Amygdala (tissue), 56 donors: ENCODE measurements at places on chromosomes 11 and 22.

DNA sequence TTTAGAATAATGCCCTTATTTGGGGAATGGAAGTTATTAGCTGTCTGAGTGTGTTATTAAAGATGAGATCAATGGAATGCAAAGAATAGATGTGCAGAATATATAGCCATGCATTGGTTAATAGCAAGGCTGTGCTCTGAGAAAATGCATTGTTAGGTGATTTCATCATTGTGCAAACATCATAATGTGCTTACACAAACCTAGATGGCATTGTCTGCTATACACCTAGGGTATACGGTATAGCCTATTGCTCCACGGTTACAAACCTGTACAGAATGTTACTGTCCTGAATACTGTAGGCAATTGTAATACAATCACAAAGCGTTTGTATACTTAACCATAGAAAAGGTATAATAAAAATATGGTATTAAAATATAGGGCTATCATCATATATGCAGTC, 25.5 kb downstream of the SLC5A12 start:
- no peak for DNase-seq

DNA sequence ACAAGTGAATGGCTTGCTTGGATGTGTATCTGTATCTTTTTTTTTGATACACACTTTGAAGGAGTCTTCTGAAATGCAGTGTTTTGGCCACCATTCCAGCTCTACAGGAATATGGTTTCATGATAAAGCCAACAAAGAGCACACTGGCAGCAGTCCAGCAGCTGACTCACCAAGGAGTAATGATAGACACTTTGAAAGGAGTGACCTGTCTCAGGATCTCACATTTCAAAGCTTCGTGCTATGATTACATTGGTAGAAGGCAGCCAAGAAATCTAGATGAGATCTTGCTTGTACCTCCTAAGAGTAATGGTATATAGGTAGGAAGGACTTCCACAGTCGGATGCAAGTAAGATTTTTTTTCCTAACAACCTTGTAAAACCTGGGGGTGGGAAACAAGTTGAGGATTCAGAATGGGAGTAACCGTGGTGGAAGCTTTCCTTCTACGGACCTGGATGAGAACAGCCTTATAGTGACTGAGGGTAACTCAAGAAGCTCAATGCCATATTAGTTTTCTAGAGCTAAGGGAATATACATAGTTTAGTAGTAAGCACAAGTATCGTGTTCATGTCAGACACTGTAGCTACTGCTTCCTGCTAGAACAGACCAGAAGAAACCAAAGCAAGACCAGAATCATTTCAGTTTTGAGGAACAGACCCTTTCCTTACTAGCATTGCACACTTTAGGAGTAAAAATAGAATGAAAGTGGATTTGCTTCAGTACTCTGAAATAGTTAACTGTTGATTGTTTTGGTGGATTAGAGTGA, 25.0 kb downstream of the MTMR3 start:
- DNase-seq, result no peak

GRCh38 chr11:62905296-62905695, 15.9 kb downstream of the CHRM1 start:
- no peak for DNase-seq

- no peak for DNase-seq
Observed at GRCh38 chr11:128174465-128175291, 412.7 kb downstream of the ETS1 start.

DNA sequence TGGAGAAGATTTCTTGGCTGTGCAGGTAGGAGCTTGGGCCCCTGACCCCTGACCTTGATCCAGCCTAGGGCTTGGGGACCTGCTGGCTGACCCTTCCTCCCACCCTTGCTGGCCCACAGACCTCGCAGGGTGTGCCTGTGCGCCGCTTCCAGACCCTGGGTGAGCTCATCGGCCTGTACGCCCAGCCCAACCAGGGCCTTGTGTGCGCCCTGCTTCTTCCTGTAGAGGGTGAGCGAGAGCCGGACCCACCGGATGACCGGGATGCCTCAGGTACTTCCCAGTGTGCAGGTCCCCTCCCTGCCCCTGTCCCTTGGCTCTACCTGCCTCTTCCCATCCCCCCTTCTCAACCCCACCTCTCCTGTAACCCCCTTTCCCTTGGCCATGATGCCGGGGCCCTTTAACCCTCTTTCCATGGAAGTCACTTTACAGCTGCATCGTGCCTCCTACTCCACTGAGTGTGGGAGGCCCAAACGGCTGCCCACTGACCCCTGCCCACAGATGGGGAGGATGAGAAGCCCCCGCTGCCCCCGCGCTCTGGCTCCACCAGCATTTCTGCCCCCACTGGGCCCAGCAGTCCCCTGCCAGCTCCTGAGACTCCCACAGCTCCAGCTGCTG, 3.8 kb downstream of the INPPL1 start:
- no peak for DNase-seq

DNA sequence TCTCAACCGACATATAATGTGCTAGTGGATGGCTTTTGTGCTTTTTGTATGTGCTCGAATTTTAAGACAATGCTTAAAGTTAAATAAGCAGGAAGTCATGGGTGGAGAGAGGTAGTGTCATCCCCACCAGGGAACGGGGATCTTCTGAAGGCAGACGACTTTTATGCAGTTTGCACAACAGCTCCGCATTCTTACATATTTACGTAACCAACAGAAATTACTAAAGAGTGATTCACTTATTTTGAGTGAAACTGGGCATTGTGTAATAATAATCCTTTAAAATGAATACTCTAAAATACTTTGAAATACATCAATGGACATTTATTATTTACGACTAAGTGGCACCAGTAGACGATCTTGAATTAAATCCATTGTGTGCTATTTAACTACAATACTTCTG, 305.1 kb downstream of the CNTN5 start:
- no peak for DNase-seq

DNA sequence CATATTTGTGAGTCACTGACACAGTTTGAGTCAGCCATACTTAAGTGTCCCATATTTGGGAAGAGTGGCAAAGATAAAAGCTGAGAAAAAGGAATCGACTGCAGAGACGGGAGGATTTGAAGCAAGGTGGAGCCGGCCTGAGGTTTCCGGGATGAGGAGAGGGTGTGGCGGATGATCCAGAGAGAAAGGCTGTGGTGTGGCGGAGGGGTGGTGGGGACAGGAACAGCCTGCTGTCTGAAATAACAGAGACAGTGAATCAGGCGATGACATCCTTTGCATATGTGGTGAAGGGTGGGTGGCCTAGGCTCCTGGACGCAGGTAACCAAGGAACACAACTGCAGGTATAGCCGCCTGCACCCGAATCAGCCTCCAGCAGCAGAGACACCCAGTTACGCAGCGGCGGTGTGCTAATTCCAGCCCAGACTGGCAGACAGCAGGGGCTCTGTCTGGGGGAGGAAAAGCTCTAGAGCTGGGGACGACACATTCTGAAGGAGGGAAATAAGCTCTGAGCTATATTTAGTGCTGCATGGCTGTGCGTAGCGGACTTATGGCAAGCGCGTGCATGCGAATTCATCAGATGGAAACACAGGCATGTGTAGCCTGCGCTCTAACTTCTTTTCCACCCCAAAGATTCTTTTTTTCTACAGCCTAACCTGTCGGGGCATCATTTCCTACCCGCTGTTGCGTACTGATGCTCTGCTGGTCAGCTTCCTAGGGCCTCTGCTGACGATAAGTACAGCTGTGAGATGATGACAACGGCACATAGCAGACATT, 62.7 kb upstream of the BARX2 start:
- DNase-seq, result no peak

DNA sequence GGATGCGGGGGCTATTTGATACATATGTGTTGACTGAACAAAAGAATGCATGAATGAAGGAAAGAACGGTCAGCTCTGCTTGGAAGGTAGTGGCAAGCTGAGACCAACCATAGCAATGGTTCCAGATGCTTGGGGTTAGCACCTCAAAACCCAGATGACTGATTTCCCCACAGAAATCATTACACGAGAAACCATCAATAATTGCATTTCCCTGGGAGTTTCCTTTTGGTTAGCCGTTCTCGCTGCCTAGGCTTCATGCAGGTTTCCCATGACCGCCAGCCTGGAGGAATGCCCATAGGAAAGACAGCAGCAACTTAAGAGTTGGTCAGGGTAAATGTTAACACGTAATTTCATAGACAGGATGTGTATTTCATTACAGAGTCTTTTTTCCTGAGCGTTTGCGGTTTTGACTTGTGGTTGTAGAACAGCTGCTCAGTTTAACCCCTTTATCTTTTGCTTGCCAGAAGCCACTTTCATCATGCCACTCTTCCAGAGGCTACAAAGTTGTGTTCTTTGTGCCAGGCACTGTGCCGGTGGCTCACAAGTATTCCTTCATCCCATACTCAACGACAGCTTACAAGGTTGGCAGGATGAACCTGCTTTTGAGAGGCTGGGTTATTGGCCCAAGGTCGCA, 2.8 kb downstream of the IL17RA start:
- no peak for DNase-seq

DNA sequence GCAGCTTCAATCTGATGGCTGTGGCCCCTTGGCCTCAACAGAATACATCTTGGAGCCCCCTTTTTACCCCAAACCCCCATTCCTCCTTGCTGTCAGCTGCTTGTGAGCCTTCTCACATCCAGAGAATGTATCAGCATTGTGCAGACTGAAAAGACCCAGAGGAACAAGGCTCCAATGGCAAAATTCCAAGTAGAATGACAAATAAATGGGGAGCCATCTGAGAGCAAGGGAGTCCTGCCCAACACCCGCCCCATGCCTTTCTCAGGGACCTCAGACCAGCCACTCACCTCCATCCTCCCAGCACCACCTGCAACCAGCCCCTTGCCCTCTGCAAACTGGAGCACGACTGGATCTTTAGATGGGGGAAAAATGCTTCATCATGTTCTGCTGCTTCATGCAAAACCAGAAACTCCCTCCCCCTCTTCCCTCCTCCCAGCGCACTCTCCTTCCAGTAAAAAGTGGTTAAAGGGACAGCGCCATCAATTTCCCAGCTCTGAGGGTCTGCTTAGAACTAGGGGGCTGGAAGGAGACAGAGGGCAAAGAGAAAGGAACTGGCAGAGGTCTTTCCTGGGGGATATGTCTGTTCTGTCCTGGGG, 2.2 kb upstream of the NEFH start:
- DNase-seq, result no peak

GRCh38 chr11:34192481-34193401, 87.3 kb downstream of the NAT10 start:
- DNase-seq, result no peak

GRCh38 chr22:25110846-25111578, 88.6 kb upstream of the CRYBB3 start:
- no peak for DNase-seq

DNA sequence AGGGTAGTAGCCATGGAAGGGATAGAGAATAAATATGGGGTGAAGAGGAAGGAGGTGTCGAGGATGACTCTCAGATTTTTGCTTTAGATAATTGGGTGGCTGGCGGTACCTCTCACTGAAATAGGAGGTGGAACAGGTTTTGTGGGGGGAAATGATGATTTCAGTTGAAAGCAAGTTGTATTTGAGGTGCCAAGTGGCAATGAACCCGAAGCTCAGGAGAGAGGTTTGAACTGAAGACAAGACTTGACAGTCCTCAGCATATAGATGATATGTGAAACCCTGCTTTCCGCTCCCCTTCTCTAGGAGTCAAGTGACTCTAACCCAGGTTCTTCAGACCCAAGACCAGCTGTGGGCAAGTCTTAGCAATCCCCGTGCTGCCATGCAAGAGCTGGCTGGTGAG, 33.7 kb downstream of the RRP8 start:
- DNase-seq, result no peak

DNA sequence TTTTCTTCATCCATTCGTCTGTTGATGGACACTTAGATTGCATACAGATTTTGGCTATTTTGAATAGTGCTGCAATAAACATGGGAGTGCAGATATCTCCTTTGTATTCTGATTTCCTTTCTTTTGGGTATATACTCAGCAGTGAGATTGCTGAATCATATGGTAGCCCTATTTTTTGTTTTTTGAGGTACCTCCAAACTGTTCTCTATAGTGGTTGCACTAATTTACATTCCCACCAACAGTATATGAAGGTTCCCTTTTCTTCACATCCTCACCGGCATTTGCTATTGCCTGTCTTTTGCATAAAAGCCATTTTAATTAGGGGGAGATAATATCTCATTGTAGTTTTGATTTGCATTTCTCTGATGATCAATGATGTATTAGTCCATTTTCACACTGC, 96.1 kb downstream of the PRR5L start:
- DNase-seq, result no peak

GRCh38 chr11:116857936-116858335, 20.5 kb upstream of the APOA1 start:
- no peak for DNase-seq

- DNase-seq, result no peak
Observed at GRCh38 chr11:122032317-122032716, 83.7 kb downstream of the BLID start.

DNA sequence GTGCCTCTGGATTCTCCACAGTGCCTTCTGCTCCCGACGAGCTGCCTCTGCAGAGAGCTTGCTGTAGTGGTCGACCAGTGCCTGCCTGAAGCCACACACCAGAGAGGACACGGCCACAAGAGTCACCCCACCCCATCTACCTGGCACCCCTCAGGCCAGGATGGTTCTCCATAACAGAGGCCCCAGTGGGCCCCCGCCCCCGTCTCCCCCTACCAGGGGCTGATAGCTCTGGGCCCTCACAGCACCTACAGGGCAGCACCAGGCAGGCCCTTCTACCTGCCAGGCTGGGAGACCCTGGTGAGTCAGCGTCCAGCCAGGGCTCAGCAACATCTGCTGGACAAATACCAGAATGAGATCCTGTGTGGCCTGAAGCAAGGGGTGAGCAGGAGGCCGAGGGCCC, 21.7 kb downstream of the SELENOO start:
- no peak for DNase-seq

GRCh38 chr11:117075186-117075585, 23.0 kb downstream of the SIK3 start:
- DNase-seq, result no peak

- no peak for DNase-seq
Observed at GRCh38 chr11:102488208-102488607, 35.6 kb upstream of the TMEM123 start.

- DNase-seq, result no peak
Observed at GRCh38 chr11:112363527-112363926, 102.9 kb upstream of the PLET1 start.

DNA sequence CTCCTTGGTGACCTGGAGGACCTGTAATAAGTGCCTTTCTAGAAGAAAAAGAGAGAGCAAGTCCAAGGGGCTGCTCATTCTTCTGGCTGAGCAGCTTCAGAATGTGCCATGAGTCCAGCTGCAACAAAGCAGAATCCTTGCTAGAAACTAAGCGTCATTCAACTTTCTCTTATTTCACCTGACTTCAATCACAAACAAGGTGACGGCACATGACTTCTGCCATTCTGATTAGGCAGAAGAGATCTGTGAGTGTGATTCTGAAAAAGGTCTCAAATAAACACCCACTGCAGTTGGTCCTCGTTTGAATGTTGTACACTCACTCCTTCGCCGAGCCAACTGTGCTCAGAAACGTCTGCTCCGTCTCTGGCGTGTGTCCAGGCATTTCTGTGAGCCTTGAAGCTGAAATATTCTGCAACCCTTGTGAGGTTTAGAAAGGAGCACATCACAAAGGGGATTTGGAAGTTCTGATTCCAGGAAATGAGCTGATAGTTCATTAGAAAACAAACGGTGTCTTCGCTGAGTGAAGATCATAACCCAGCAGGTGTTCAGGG, 623.8 kb upstream of the KIRREL3 start:
- DNase-seq, result no peak
